ENCODE measurements at places on chromosomes 13 and 19.

DNA sequence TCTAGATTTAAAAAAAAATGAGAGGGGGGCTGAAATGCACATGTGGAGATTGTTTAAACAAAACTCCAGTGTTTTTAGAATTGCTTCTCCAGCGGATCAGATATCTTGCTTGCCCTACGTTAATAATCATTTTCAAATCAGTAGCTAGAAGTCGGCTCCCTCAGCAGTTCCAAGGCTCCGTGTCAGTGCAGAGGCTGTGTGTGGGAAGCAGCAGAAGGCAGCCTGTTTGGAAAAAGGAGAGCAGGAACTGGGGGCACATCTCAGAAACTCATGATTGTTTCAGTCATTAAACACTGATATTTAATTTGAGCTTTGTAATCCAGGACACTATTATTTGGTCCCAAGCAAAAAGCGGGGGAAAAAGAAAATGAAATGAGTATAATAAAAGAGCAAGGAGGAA, 50.9 kb downstream of the SOX21 start:
- DNase-seq, result no peak

DNA sequence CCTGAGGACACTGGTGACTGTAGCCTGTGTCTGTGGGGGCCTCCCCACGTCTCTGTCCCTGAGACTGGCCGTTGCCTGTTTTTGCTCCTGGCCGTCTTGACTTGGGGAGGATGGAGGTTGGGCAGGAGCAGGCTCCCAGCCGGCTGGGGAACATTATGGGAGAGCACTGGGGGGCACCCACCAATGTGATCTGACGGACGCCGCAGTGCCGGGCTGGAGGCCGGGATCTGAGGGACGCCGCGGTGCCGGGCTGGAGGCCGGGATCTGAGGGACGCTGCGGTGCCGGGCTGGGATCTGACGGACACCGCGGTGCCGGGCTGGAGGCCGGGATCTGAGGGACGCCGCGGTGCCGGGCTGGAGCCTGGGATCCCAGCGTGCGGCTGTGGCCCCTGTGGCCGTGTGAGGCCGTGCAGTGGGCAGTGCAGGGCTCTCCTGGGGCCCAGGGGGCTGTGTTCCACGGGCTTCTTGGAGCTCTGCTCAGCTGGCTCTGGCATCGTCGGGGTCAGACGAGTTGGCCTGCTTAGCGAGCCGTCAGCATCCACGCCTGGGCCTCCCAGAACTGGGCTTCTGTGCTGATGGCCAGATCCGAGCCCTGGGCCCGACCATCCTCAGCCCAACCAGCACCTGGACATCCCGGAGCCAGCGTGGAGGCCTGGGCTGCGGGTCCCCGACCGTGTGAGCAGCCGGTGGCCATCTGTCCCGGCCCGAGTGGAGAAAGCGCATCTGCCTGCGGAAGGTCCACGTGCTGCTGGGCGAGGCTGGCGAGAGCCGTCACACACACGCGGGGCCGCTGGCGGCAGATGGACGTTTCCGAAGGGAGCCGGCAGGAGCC, 45.8 kb downstream of the GAS6 start:
- no peak for DNase-seq

- DNase-seq, result no peak
These were observed 790.3 kb downstream of the SLITRK5 start for GRCh38 chr13:88461272-88462009.

DNA sequence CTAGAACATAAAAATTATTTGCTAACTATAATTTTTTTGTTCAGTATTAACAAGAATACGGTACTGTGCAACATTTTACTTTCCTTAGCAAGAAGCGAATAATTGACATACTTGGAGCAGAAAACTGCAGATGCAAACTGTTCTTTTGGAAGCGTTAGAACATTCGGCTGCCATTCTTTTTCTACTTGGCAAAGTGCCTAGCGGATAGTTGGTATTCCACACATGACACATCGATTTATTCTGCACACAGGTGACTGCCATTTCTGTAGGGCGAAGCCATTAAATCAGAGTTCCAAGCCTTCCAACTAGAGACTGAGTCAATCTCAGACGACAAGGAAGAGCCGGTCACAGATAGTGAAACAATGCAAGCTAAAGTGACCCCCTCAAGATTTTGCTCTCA, 117.4 kb downstream of the TRPC4 start:
- no peak for DNase-seq
